ENCODE measurements at places on chromosomes 11 and 22.

- no peak for DNase-seq
These were observed 47.7 kb upstream of the GAB2 start for GRCh38 chr11:78465169-78465942.

DNA sequence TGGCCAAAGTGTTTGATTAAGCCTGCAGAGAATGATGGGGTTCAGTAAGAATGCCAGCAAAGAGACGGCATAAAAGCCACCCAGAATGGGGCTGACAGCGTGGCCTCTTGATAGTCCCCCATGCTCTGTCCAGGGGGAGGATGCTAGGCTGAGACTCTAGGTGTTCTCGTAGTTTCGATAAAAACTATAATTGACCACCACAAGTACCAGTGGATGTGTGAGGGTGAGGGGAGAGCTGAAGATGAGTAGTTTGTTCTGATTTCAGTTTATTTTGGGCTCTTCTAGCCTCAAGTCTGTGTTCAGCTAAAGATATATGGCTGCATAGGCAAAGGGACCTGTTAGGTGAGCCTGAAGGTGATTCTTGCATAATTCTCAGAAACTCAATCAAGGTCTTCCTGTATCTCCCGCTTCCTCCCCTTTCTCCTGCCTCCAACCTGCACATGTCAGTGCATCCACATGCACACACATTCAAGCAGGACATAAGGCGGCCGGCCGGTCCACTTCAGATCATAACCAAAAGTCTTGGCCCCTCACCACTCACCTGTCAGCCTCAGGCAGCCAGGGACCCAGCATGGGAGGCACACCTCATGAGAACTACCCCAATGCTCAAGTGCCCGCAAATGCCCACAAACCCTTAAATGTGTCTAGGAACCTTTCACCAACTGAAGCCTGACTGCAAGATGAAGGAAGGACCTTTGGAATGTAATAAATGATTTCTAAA lies 31.2 kb downstream of the FLI1 start:
- no peak for DNase-seq

DNA sequence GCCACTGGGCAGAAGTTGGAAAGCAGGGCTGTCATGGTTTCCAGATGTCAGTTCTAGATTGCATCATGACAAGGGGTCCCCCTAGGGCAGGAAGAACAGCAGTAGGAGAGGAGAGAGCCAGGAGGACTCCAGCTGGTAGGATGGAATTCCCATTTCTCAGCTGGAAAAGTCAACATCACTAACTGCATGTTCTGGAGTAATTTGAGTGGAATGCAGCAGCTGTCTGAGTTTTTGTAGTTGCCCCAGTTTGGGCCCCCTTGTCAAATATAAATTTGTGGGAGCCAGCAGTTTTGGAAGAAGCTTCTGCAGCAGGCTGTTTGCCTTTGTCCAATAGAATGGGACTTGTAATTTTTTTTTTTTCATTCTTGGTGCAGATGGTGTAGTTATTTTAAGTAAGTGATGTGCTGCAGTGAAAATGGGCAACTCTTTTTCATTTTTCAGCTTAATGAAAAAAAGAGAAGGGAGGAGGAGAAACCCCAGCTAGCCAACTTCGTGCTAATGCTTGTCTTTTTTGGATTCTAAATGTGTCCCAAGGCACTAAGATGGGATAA lies 86.9 kb downstream of the LDLRAD3 start:
- peak; percentile 52 for DNase-seq

GRCh38 chr11:102456381-102456780 lies 3.8 kb upstream of the TMEM123 start:
- peak; percentile 18 for DNase-seq

- no peak for DNase-seq
These were observed 60.1 kb downstream of the LRRC4C start for GRCh38 chr11:41399323-41399722.

DNA sequence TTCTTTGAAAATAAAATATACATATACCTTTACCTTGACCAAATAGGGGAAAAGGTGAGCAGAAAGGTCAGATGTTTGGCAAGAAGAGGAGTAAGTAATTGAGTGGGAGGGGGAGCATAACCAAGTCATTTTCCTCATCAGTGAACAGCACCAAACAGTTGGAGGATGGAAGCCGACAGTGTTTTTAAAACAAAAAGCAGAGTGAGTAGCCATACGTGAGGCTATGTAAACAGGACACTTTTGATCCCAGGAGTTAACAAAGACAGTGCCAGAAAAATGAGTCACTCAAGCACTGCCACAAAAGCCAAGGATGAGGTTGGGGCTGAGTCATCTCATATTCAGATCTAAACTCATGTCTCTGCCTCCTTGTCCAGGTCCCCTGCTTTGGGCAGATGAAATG lies 734.7 kb downstream of the KCNA4 start:
- DNase-seq, result peak; percentile 88

DNA sequence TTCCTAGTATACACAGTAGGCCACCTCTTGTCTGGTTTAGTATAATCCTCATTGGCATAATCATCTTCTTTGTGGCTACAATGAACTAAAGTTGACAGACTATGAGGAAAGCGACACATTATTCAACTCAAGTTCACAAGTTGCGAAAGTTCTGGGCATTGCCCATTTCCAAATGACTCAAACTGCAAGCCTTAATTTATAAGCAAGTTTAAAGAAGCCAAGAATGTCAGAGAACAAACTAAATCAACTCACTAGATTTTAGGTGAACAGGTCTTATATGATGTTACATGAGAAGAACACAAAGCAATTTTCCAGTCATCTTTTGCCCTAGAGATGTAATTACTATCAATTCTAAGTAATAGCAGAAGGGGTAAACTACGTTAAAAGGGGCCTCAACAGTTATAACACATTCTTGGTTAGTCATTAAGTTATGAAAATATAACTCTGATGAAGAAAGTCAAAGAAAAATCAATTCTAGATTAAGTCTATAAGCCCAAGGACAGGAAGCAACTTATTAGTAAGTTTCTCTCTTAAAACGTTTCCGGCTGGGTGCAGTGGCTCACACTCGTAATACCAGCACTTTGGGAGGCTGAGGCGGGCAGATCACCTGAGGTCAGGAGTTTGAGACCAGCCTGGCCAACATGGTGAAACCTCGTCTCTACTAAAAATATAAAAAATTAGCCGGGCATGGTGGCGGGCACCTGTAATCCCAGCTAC lies 21.5 kb downstream of the PICALM start:
- peak; percentile 28 for DNase-seq

GRCh38 chr22:46941968-46942798 lies 179.7 kb downstream of the TBC1D22A start:
- DNase-seq, result no peak

DNA sequence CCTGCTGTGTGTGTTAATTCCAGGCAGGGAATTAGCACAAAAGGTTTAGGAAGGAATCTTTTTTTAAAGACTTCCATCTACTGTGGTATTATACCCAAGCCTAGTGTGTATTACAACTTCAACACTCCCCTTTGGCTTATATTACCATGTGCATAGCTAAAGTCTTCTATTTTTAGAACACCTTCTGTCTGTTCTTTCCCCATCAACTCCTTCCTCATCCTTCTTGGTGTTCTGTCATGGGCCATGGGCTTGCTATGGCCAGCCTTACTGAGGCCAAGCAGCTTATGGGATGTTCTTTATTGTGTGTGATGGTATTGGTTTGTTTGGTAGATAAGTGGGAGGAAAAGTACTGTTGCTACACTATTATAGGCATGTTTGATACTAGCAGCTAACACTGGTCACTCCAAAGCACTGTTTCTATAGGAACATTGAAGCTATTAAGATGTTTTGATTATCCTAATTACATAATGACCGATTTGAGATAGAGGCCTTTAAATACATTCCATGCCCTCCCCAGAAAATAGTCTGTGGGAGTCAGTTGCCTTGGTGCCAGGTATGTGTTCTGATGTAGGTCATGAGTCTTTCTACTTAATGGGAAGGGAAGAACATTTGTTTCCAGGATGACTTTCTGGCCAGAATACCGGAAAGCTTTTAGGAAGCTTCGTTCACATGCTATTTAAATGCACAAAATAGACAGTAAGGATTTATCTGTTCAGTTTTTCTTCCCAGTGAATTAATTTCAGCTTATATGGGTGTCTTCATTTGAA lies 16.5 kb downstream of the MCAM start:
- no peak for DNase-seq

- DNase-seq, result peak; percentile 45
These were observed 4.8 kb upstream of the VPS11 start for GRCh38 chr11:119062779-119063178.

All from AG20443 (cell line).